ENCODE measurements at places on chromosomes 3 and 15.

- no peak for DNase-seq
Measured at GRCh38 chr15:79463043-79463780, 31.1 kb downstream of the MINAR1 start.

- DNase-seq = no peak
Measured at GRCh38 chr3:171256445-171257250, 203.6 kb downstream of the TNIK start.

DNA sequence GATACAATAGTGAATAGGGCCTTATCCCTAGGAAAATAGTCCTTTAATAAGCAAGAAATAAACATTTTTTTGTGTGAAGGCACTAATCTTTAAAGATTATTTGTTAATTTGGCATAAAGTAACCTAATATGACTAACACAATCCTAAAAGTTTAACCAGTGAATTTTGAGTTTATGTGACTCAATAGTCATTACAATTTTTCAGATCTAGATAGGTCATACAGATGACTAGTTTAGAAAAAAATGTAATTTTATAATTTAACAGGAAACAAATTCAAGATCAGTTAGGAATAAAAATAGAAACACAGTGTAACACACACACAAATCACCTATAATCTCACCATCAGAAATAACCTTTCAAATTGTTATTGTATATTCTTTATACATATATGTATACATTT lies 620.7 kb upstream of the ALCAM start:
- no peak for DNase-seq

DNA sequence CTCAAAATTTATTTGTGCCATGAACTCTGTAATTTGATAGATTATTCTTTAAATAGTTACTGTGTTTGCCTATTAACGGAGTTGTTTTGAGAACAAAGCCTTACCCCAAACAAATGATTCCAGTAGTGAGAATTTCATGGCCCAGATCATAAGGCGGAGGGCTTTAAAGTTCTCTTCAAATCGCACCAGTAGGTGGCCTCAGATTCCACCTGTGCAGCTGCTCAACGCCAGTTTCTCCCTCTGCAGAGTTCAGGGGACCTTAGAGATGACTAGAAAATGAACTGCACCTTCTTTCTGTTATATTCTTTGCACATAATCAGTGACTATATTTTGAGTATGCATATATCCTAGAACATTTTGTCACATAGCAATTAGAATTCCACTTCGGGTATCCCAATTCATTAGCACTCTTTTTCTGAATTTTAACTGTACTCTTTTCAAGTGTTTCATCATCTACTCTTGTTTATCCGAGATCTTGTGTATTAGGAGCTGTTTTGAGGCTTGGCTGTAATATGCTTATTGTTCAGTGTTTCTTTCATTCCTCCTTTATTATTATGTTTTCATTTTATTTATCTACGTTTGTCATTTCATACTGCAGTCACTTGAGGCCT lies 232.6 kb upstream of the CHRM5 start:
- no peak for DNase-seq

GRCh38 chr3:98809557-98809956 lies 46.4 kb downstream of the ST3GAL6 start:
- DNase-seq = no peak

GRCh38 chr15:67144609-67145311 lies 79.4 kb downstream of the SMAD3 start:
- DNase-seq = peak; percentile 53

DNA sequence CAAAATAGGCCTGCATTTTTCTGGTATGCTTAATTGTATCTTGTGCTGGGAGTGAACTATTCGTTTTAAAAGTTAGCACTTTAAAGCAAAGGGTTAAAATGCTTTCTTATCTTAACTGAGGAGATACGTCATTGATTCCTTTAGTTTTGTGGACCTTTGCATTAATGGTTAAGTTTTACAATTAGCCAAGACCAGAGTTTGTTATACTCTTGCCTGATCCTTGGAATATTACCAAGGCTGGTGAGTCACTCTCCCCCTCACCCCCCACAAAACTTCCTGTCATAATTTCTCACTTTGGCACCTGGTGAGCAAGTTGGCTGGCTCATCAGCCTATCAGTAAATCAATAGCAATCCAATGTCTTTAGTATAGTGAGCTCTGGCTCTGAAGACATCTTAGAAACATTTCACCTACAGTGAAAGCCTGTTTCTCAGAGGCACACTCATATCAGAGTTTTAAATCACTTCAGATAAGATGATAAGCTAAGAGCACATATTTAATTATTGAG lies 26.7 kb downstream of the SLC2A2 start:
- no peak for DNase-seq

- DNase-seq = no peak
Measured at GRCh38 chr3:187125319-187126031, 13.8 kb downstream of the RPL39L start.

DNA sequence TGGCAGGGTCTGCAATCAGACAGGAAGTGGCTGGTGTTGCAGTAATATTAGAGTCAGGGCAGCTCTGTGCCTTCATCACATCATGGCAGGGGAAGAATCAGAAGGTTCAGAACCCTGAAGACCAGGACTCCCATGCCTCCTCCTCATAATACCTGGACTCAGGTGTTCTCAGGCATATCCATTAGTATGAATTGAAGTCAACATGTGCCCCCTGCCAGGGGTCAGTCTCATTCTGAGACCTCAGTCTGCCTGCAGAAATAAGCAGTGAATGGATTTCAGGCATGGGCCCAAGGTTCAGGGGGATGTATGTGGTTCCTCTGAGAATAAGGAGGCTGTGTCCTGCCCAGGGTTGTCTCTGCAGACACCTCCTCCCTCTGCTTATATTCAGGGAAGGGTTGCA lies 74.2 kb downstream of the SPSB4 start:
- DNase-seq = peak; percentile 30

DNA sequence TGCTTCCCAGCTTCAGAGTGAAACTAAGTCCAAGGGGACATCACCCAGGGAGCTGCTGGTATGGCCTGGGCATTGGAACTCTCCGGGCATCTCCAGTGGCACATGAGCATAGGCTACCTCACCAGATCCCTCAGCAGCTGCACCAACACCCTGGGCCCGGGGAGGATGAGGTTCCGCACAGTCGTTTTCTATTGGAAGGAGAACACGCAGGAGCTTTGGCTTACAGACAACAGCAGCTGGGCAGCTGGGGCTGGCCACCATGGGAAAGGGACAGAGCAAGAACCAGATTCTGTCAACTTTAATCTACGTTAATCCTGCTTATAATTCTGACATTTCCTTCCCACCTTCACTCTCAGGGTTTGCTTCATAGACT lies 65.5 kb downstream of the MYO1E start:
- no peak for DNase-seq

GRCh38 chr3:42190701-42191442 lies 75.1 kb downstream of the CCK start:
- no peak for DNase-seq

DNA sequence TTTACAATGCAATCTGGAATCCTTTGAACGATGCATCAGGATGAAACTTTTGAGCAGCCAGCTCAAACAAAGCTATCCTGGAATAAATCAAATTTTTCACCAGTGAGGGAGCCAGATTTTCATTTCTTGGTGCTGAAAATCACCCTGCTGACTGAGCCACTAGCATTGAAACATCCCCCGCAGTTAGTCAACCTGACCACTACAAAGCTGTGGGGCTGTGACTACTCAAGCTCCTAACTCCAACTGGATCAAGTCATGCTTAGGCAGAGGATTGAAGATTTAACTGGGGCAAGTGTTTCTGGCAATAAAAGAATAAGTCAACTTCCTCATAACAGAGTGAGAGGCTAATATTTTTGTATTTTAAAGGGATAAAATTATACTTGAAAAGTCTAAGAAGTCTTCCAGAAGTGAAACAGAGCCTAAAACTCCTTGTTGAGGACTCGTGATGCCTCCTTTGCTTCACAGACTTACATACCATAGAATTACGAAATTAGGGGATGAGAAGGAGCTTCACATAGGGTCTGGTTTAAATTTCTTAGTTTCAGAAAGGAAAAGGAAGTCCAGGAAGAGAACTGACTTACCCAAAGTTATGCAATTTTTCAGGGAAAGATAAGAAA lies 177.8 kb downstream of the SERPINI1 start:
- DNase-seq = no peak

DNA sequence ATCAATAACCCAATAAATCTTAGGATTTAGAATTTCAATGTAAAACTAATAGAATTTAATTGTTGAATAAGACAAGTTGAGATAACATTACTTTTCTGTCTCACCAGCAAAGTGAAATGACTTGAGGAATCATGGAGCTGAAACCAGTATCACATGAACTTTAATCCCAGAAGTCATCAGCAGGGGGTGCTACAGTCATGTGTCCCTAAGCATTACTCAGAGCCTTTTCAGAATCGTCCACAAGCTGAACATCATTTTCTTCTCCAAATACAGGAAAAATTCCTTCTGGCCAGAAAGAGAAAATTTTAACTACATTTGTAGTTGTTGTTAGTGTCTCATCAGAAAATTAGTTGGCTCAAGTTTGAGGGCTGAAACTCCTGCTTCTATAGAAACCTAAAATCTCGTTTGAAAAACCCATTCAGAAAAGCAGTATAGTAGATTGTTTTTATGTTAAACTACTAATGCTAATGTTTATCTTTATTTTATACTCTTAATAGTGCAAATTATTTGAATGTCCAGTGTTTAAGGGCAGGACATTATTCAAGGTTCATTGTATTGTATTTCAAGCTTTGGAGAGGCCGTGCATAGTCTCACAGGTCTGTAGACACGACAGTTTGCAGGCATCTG lies 384.1 kb downstream of the PLOD2 start:
- DNase-seq = no peak

GRCh38 chr3:54578417-54578816 lies 349.4 kb downstream of the LRTM1 start:
- no peak for DNase-seq

DNA sequence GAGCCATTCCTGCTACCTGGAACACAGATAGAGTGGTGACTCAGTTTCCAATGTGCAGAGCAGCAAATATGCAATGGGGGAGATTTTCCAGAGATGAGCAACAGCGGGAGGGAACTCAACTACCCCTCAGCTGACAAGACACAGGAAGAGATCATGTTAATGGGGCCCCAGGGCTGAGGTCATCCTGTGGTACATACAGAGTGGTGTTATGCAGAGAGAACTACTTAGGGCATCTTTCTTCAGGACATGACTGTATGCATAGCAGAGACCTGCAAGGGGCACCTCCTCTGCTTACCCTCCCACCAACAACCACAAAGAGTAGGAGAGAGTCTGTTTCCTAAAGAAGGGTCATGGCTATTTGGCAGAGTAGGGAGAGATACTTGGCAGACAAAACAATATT lies 6.8 kb upstream of the TBC1D5 start:
- no peak for DNase-seq

- DNase-seq = no peak
Measured at GRCh38 chr3:180085122-180085710, 48.5 kb upstream of the PEX5L start.

GRCh38 chr3:66555214-66555844 lies 54.5 kb upstream of the LRIG1 start:
- no peak for DNase-seq

DNA sequence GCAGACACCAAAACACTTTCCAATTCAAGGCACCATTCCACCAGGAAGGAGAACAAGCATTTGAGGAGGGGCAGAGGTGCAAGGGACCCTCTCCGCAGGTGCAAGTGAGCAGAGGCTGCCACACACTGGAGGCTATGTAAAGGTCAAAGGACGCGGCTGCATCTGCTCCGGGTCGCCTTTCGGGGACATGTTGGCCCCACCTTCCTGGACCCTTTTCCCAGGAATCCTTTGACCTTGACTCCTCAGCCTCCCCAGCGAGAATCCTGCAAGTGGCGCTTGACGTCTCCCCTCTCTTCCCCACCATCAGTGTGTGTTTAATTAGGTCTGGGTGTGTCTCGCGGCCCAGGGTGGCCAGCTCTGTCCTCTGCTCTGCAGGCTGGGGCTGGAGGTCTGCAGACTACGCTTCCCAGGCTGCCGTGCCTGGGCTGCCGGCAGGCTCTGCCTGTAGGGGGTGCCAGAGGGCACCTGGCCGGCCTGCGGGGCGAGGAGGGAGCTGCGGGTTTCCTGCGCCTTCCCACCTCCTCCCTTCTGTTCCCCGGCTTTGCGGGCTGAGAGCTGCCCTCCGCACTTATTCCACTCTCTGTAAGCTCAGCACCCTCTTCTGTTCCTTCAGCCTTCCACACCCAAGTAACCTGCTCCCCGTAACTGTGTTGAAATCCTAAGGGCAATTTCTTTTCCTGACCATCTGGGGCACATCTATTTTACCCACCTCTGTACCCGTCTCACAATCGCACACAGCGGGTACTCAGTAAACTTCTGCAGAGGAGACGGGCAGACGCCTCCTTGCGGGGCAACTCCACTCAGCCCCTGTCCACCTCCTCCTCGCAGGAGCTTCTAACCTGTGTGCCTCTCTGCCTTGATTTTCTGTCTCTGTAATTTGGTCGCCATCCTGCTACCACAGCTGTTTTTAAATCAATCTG lies 129.8 kb downstream of the NSMCE3 start:
- DNase-seq = peak; percentile 75

- no peak for DNase-seq
Measured at GRCh38 chr3:178856804-178857203, 214.8 kb downstream of the ZMAT3 start.

DNA sequence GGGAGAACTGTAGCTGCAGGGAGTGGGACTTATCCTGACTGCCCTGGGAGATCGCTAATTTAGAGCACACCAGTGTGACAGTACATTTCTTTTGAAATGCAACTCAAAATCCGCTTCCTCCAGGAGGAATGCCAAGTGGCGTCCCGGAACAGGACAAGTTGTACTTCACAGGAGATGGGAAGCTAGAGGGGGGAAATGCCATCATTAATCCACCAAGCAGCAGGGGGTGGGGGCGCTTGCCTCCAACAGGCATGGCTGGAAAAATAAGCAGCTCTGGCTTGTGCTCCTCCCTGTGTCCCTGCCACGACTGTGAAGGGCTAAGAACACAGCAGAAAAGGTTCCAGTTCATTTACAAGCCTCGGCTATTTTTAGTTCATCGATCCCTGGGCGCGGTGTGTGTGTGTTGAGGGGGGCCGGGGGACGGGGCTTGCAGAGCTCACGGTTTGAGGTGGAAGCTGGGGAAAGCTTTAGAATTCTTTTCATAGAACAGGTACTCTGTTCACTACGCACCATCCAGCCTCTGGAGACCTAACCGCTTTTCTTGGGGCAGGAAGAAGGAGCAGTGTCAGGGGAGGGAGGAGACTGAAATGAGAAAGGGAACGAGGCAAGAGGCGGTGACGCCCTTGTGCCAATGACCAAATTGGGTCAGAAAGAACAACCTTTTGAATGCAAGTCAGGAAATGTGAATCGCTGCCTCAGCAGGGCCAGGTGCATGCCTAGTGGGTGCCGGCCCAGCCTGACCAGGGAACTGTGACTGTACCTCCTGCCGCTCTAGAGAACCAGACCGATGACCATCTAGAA lies 51.8 kb upstream of the DGKG start:
- DNase-seq = no peak
